ENCODE measurements at places on chromosomes 2 and 18.
A peak's percentile ranks its signal among the peaks of the same experiment; 100 is the strongest.

- no peak for DNase-seq
Measured at GRCh38 chr2:168912466-168912865, 11.4 kb downstream of the G6PC2 start.

DNA sequence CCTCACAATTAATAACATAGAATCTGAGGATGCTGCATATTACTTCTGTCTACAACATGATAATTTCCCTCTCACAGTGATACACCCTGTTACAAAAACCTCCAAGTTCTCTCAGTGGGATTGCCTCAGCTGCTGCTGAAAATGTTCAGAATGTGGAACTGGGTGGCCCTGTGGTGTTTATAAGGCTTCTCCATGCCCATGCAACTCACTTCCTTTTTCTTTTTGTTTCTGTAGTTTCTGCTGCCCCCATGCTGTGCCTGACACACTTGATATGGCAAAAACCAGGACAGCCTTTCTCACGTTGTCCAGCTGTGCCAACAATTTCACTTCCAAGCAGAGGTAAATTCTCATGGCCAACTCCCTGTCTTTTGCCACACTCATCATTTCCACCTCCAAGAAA is 206.2 kb downstream of the RPIA start:
- DNase-seq = no peak

DNA sequence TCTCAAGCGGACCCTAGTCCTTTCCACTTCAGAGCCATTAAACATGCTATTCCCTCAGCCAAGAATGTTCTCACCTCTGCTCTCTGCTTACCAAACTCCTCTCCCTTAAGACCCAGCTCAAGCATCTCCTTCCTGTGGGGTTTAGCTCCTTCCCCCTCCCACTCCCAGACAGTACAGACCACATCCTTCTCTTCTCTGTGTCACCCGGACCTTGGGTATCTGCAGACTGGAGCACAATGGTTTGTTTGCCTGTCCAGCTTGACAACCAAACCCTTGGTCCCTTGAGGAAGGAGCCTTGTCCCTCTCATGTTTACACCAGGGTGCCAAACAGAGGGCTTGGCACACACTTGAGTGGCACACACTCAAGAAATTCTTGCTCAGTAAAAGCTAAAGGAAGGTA is 4.1 kb upstream of the CD8A start:
- no peak for DNase-seq

GRCh38 chr2:27988306-27988705 is 97.8 kb downstream of the BABAM2 start:
- no peak for DNase-seq

DNA sequence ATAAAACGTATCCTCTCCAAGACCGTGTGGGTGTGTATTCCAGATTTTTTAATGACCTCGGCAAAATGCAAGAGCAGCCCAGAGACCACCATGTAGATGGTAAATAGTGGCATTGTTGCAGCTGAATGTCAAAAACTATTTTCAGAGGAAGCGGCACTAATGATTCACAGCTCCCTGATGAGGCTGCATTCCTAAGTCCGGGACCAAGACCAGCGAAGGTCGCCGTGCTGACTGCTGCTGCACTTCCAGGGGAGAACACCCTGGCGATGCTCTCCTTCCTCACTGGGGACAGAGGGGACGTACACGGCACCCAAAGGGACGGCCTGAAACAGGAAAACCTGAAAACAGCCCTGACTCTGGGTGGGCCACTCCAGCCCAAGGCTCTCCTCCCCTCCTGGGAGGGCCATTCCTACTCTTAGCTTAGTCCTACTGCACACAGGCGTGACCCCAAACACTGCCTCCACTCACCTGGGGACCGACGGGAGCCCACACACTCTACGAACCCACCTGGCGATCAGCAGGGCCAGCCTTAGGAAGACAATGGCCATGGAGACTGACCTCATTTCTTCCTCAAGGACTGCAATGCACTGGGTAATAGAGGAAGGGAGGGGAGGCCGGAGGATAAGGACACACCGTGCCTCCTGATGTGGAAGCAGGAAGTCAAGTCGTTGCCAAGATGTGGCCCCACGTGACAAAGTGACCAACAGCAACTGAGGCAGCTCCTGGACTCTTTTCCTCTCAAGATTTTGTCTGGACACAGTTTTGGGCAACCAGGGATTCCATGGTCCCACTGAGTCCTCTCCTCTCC is 82.8 kb downstream of the ZNF516 start:
- DNase-seq = no peak

GRCh38 chr2:70767699-70768589 is at the start of gene ADD2:
TSS of gene ADD2 (minus strand) at chr2:70768200. CDS start at chr2:70706408, 61,792 bp downstream.
- DNase-seq = peak; percentile 18

- no peak for DNase-seq
Measured at GRCh38 chr2:131045286-131046027, 47.8 kb downstream of the FAM168B start.

GRCh38 chr2:157082950-157083349 is 174.6 kb upstream of the GALNT5 start:
- no peak for DNase-seq

DNA sequence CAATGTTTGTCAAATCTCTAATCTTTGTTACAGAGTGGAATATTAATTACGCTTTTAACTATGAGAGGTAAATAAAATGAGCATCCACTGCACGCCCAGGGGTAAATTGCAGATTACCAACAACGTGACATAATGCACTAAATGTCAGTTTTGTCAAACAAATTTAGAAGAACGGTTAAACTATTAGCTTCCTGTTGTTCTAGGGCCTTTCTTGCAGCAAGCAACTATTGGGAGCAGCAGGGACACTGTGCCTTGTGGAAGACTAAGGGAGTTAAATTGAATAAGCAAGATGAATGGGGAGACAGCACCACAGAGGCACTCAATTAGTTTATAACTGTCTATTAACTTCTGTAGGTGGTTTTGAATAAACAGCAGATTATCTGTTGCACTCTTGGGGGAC is 391.0 kb upstream of the RAB12 start:
- no peak for DNase-seq

- no peak for DNase-seq
Measured at GRCh38 chr2:229164545-229165249, 106.4 kb downstream of the PID1 start.

GRCh38 chr2:167692191-167692590 is 555.2 kb downstream of the STK39 start:
- DNase-seq = no peak

DNA sequence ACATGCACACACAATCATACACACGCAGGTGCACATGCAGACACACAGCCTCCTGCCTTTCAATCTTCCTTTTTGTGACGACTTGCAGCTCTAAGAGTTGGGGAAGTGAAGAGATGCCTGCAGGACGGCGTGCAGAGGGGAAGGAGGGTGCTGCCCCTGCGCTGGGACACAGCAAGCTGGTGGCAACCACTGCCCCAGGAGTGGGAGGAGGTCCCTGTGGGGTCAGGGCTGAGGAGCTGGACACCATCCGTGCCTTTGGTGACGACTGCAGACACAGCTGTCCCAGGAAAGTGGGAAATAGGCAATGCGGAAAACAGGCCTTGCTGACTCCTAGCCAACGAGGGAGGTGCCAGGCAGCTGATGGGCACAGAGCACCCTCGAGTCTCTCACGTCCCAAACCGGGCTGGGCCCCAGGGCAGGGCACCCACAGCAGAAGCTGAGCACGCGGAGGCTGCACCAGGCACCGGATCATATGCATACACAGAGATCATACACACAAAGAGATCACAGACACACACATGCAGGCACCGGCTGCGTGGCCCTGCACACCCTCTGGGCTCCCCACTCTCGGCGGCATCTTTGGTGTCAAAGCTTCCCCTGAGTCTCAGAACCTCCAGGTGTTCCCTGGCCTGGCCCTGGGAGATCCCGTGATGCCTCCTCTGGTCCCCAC is 146.1 kb downstream of the PXDN start:
- DNase-seq = no peak

DNA sequence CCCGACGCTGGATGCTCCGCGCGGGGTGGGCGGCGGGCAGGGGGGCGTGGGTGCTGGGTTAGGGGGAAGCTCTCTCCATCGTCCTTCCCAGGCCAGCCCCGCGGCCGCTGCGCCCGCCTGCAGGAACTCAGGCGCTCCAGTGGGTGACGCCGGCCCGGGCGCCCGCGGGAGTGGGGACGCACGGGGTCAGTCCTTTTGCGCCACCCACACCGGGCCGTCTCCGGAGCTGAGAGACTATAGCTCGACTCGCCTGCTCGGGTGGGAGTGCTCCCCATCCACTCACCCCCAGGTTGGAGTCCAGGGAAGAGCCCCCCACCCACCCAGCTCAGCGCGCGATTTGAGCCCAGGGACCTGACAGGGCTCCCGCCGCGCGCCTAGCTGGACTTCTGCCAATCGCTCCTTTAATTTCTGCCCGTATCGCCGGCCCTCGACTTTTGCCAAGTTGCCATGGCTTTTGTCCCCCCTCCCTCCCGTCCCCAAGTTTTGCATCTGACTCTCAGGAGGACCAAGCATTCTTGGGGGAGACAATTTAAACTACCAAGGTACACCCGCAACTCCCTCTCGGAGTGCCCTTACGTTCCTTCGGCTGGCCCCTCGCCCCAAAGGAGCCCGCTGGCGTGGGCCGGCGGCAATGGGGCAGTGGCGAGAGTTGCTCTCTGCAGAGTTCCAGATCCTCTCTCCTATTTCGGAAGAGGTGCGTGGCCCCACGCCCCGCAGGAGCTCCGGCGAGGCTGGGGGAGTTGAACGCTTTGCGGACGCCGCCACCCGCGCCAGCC is 205.8 kb upstream of the SMAD2 start:
- no peak for DNase-seq

GRCh38 chr2:64952511-64953482 is 36.4 kb upstream of the SLC1A4 start:
- DNase-seq = no peak

- DNase-seq = no peak
Measured at GRCh38 chr2:148512501-148512900, 132.1 kb upstream of the EPC2 start.

DNA sequence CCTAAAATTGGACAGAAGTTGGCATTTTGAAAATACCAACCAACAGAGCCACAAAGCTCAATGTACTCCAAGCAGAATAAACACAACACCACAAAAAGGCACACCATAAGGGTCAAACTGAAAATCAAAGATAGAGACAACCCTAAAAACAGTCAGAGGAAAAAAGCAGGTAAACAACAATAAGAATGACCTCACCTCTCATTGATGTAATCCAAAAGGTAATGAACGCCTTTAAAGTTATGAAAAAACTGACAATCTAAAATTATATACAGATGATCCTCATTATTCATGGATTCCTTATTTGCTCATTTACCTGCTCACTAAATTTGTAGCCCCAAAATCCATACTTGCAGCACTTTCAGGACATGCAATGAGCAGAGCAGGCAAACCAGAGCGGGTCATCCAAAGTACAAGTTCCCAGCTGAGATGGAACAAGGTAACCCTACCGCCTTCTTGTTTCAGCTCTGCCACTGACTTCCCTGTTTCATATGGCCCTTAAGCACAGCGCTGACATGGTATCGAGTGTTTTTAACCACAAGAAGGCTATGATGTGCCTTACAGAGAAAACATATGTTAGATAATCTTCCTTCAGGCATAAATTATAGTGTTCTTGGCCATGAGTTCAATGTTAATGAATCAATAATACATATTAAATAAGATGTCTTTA is 17.0 kb downstream of the RTN4 start:
- no peak for DNase-seq

DNA sequence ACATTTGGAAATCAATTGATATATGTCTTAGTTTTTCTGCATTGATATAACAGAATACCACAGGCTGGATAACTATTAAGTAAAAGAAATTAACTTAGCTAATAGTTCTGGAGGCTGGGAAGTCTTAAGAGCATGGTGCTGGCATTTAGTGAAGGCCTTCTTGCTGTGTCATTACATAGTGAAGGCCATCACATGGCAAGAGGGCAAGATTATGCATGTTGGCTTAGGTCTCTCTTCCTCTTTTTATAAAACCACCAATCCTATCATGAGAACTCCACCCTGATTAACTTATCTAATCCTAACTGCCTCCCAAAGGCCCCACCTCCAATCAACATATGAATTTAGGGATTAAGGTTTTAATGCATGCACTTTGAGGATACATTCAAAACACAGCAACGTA is 225.5 kb upstream of the VRK2 start:
- no peak for DNase-seq

- no peak for DNase-seq
Measured at GRCh38 chr2:12177455-12178288, 431.2 kb downstream of the LPIN1 start.

GRCh38 chr2:40218679-40219078 is 233.2 kb downstream of the SLC8A1 start:
- DNase-seq = no peak

GRCh38 chr2:136175466-136175865 is 57.5 kb upstream of the CXCR4 start:
- DNase-seq = no peak

DNA sequence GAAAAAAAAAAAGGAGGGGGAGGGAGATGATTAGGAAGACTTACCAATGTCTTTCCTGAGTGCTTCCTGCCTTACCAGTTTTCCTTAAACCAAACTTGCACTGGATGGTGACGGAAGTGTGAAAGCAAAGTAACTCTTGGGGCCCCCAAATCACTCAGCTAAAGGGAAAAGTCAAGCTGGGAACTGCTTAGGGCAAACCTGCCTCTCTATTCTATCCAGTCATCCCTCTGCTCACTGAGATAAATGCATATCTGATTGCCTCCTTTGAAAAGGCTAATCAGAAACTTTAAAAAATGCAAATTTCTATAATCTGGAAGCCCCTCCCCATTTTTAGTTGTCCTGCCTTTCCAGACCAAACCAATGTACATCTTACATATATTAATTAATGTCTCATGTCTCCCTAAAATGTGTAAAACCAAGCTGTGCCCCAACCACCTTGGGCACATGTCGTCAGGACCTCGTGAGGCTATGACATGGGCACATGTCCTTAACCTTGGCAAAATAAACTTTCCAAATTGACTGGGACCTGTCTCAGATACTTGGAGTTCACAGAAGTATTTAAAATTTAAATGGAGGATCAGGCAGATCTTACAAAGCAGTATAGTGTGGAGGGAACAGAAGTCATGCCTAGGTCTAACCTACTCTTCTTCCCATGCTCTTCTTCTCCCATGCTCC is 7.2 kb upstream of the CYBRD1 start:
- no peak for DNase-seq

GRCh38 chr2:203719456-203720410 is 13.3 kb downstream of the CD28 start:
- DNase-seq = no peak

- DNase-seq = no peak
Measured at GRCh38 chr18:9894454-9895068, 8.8 kb downstream of the TXNDC2 start.

- no peak for DNase-seq
Measured at GRCh38 chr2:189543367-189543766, 37.2 kb downstream of the SLC40A1 start.

DNA sequence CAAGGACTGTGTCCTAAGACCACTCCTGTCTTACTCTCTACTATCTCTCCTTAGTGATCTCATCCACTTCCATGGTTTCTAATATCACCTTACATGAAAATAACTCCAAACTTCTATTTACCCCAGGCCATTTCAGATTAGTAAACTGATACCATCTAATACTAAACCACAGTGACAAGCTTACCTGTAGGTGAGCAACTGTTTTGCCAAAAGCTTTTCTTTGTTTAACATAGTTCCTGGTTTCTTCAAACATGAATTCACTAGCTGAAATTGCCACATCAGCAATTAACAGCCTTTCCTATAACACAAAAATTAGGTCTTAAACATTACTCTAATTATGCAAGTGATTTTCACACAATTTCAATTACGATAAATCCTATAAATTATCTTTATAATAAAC is 22.1 kb downstream of the ACADL start:
- DNase-seq = no peak
